NCI-H69 (cell line): ENCODE measurements at places on chromosomes 2 and 18.
A peak's percentile ranks its signal among the peaks of the same experiment; 100 is the strongest.

GRCh38 chr2:105294046-105294445 is 35.5 kb downstream of the TGFBRAP1 start:
- no peak for DNase-seq

DNA sequence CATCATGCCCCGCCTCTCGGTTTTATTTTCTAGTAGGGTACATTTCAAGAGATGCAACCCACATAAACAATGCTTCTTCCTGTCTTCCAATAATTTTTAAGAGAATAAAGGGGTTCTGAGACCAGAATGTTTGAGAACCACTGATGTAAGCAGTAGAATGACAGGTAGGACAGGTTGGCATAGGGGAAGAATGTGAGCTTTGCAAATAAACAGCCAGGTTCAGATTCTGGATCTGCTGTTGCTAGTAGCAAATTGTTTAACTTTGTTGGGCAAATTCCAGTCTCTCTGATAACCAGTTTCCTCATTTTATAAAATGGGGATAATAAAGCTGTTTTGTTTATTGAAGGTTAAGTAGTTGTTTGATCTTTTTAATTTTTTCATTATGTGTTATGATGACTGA is 32.8 kb downstream of the SOCS6 start:
- DNase-seq: no peak

DNA sequence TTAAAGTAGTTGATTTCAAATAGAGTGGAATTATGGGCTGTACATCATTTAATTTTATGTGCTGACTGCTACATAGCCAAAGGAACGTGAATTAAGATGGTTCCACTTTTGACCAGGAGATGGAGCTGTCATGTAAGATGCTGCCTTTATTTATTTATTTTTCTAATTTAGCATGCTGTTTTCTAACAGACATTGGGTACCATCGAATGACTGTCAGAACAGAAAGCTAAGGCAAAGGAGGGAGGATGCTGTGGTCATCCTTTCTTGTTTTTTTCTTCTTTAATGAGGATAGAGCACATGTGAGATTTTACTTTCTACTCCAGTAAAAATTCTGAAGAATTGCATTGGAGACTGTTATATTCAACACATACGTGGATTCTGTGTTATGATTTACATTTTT is at the start of gene SCN2A:
Gene SCN2A, plus strand, starts transcription at position 185 of the 400 bp plus-strand sequence. CDS start 56,410 bp downstream, outside the sequence.
- DNase-seq: no peak

- DNase-seq: peak; percentile 96
Measured at GRCh38 chr18:73296686-73297085, 428.9 kb upstream of the NETO1 start.

DNA sequence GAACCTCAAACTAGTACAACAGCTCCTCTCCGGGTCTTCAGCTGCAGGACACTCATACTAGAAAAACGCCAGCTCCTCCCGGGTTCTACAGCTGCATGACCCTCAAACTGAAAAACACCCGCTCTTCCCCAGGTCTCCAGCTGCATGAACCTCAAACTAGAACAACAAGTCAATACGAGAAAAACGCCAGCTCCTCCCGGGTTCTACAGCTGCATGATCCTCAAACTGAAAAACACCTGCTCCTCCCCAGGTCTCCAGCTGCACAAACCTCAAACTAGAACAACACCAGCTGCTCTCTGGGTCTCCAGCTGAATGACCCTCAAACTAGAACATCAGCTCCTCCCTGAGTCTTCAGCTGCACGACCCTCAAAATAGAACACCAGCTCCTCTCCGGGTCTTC is 315.0 kb upstream of the TFPI start:
- DNase-seq: no peak

DNA sequence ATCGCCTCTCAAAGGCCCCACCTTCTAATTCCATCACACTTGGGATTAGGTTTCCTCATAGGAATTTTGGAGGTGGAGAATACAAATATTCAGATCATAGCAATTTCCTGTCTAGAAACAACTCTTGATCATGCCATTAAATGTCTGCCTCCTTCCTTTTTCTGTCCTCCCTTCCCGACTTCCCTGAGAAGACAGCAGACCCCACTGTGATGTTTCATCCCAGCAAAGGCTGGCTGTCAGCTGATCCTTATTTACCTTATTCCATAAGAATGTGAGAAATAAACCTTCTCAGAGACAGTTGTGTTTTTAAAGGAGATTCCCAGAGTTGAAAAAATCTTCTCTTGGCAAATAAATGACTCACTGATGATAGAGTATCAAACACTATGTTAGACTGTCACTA is 133.9 kb downstream of the TDRD15 start:
- no peak for DNase-seq

- peak; percentile 84 for DNase-seq
Measured at GRCh38 chr2:136093583-136093982, 24.4 kb downstream of the CXCR4 start.

DNA sequence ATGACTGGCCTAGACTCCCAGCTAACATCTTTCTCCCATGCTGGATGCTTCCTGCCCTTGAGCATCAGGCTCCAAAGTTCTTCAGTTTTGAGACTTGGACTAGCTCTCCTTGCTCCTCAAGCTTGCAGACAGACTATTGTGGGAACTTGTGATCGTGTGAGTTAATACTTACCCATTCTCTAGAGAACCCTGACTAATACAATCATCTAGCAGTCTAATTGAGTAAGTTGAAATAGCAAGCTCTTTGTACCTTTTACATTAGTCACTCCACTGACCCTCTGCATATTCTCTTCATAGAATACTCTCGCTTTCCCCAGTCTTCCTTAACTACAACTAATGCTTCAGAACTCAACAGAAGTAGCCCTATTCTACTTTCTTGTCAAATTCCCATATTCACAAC is 434.6 kb upstream of the NXPH2 start:
- DNase-seq: no peak
